ENCODE measurements at places on chromosomes 1 and 21. TPM values are rescaled to one million over a fixed set of nuclear protein-coding genes. Genes with fewer than 3 reads are reported as not detected.

OPRD1 gene
- total RNA-seq, result 0.14 TPM

NSL1 gene
- 32.6 TPM for total RNA-seq

LAD1 gene
- 0.70 TPM for total RNA-seq

ASB17 gene
- not detected for total RNA-seq

FAM72B gene
- 9.0 TPM for total RNA-seq

FCER1A gene
- not detected for total RNA-seq

WNT3A gene
- not detected for total RNA-seq

SMIM12 gene
- 54.0 TPM for total RNA-seq

AMY1C gene
- total RNA-seq, result not detected

SLC35D1 gene
- total RNA-seq, result 6.8 TPM

PRELP gene
- total RNA-seq, result not detected

PDZK1IP1 gene
- 5.3 TPM for total RNA-seq

TGFB2 gene
- 23.5 TPM for total RNA-seq

ZNF644 gene
- 12.9 TPM for total RNA-seq

RGS13 gene
- not detected for total RNA-seq

FAM89A gene
- total RNA-seq, result 22.2 TPM

TMCO4 gene
- 8.0 TPM for total RNA-seq

ITSN1 gene
- total RNA-seq, result 18.7 TPM

HFM1 gene
- 0.09 TPM for total RNA-seq

ASAP3 gene
- total RNA-seq, result 3.9 TPM

EFNA3 gene
- 4.6 TPM for total RNA-seq

AMY1B gene
- not detected for total RNA-seq

PIGR gene
- not detected for total RNA-seq

CYP4A22 gene
- not detected for total RNA-seq

C4BPB gene
- total RNA-seq, result 2.0 TPM

HPCAL4 gene
- total RNA-seq, result 0.28 TPM

PRR9 gene
- total RNA-seq, result not detected

TTC34 gene
- total RNA-seq, result 0.05 TPM

SKI gene
- 23.5 TPM for total RNA-seq

EPHA8 gene
- total RNA-seq, result 0.07 TPM

All from A549 treated with RU486 at 1 μM for 4 hours (cell line).